ENCODE measurements at places on chromosomes 12 and 14. TPM values are rescaled to one million over a fixed set of nuclear protein-coding genes. Genes with fewer than 3 reads are reported as not detected.

SMIM41 gene
- not detected for total RNA-seq

RIN3 gene
- total RNA-seq, result 5.4 TPM

MMP19 gene
- total RNA-seq, result 0.60 TPM

CLEC9A gene
- total RNA-seq, result not detected

PYM1 gene
- total RNA-seq, result 66.9 TPM

PRPF39 gene
- total RNA-seq, result 14.7 TPM

REP15 gene
- 0.40 TPM for total RNA-seq

DENND5B gene
- 0.60 TPM for total RNA-seq

HOTAIR gene
- total RNA-seq, result not detected

TAS2R42 gene
- total RNA-seq, result not detected

CCDC88C gene
- 26.7 TPM for total RNA-seq

TMEM52B gene
- total RNA-seq, result not detected

INHBC gene
- not detected for total RNA-seq

RPL10L gene
- not detected for total RNA-seq

KSR2 gene
- 0.28 TPM for total RNA-seq

KRT73 gene
- not detected for total RNA-seq

ANG gene
- 2.3 TPM for total RNA-seq

SMCO2 gene
- 0.76 TPM for total RNA-seq

ERP29 gene
- 66.9 TPM for total RNA-seq

KLRD1 gene
- total RNA-seq, result not detected

KRT83 gene
- not detected for total RNA-seq

A2ML1 gene
- 720 TPM for total RNA-seq
